ENCODE measurements at places on chromosomes 2 and 18.

DNA sequence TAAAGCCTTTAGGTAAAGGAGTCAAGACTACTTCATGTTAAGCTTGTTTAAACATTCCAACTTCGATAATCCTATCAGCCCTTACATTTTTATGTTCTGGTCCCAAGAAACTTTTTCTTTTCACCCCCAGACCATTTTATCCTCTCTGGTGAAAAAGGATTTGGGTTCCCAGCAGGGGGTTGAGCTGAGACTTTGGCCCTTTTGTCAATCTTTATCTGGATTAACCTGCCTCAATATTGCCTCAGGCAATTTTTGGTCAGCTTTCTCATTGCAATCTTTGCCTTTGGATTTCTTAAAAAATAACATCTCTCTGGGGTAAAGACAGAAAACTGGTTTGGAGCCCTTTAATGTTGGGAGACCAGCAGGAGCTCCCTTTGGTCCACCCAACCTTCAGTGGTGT lies 33.9 kb upstream of the CSRNP3 start:
- DNase-seq = no peak

DNA sequence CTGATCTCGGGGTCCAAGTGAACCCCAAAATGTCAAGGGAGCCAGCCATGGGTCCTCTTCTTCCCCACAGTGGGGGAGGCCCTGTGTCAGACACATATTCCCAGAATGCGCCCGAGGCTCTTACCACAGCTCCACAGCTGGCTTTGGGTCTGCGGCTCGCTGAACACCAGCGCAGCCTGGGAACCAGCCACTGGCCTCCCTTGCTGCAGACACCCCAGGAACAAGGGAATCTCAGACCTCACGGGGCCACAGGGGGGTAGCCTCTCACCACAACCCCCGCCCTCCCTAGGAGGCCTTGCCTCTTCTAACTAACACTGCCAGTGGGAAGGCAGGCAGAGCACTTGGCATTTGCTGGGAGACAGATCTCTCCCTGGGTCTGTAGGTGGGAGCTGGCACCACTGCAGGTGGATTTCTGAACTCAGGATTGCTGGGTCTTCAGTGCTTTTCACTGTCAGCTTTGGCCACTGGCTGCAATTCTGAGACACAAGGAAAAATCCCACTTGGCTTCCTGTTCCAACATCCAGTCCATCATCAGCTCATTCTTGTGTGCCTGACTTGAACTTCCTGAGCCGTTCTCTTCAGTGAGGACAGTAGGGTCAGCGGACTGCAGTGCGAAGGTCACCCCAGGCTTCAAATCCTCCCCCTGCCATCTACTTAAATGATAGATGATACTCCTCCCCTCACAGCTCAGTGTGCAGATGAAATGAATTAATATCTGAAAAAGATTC lies 128.7 kb downstream of the CAPN13 start:
- no peak for DNase-seq

DNA sequence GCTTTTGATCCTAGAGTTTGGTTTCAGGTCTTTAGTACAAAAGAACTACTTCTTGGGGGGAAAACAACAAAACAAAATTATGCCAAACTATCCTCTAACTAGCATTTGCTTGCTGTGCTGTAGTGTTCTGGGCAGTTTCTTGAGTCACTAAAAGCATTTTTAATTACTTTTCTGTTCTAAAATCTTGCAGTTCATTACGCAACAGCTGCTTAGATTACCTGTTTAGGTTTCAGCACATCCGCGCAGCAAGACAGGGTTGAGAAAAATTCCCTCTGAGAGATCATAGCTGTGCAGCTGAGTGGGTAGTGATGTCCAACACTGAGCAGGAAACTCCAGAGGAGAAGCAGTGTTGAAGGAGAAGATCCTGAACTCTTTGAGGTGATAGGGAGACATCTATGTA lies 9.0 kb downstream of the DAW1 start:
- no peak for DNase-seq

DNA sequence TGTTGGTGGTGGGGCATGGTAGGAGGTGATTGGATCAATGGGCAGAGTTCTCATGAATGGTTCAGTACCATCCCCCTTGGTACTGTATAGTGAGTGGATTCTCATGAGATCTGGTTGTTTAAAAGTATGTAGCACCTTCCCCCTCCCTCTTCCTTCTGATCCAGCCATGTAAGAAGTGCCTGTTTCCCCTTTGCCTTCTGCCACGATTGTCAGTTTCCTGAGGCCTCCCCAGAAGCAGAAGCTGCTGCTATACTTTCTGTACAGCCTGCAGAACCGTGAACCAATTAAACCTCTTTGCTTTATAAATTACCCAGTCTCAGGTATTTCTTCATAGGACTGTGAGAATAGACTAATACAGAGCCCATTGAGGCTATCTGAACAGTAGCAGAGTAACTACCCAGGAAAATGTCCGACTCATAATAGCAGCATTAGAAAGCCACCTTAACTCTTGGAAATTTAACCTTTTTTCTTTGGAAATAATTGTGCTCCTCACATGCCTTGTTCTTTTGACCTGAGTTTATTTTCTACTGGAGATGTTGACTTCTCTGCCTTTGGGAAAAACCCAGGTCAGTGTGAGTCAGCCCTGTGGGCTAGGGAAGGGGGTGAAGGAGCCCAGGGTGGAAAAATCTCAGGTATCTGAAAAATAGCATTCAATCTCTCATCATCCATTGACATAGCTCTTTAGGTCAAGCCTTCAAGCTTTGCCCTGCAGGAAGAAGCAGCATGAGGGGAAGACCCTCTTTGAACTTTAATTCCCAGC lies 18.1 kb downstream of the CYP1B1 start:
- DNase-seq = no peak

DNA sequence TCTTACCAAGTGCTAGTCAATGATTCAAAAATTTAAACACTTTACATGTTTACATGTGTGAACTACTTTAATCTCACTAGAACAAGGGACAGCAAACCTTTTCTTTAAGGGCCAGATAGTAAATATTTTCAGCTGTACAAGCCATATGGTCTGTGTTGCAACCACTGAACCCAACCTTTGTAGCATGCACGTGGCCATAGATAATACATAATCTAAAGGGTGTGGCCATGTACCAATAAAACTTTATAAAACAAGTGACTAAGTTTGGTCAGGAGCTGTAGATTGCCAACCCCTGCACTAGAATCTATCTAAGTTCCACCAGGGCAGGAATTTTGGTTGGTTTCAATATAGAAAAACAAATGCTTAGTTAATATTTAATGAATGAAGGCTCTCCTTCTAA lies 18.4 kb upstream of the SPRED2 start:
- no peak for DNase-seq
